ENCODE measurements at places on chromosomes 6 and 20. TPM values are rescaled to one million over a fixed set of nuclear protein-coding genes. Genes with fewer than 3 reads are reported as not detected.

NCOA7 gene
- 26.0 TPM for total RNA-seq

SNAI1 gene
- total RNA-seq, result 9.1 TPM

TINAG gene
- not detected for total RNA-seq

VSTM2L gene
- 17.7 TPM for total RNA-seq

SLC52A3 gene
- 0.09 TPM for total RNA-seq

GMPR gene
- 2.0 TPM for total RNA-seq

DNA sequence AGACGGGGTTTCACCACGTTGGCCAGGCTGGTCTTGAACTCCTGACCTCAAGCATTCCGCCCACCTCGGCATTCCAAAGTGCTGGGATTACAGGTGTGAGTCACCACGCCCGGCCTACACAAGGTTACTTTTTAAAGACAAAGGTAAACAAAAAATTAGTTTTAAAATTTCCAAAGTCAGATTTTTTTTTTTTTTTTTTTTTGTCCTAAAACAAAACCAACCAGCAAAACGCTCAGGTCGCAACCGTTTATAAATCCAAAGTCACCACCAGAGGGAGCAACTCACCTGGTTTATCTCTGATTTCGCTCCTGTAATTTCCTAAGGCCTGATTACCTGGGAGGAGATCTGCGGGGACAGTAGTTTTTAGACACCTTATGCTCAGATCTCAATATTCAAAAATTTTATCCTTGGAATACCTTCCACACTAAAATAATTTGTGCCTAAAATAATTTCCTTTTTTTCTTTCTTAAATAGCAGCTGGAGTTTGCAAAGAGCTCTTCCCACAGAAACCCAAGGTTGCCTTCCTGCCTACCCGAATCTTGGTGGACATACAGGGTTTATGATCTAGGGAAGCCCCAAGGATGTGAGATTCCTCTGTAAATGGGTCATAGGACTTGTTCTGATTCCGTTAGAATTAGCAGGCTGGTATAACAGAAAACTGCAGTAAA, 19.8 kb upstream of the TREM1 start:
- peak; percentile 10 for DNase-seq

DNA sequence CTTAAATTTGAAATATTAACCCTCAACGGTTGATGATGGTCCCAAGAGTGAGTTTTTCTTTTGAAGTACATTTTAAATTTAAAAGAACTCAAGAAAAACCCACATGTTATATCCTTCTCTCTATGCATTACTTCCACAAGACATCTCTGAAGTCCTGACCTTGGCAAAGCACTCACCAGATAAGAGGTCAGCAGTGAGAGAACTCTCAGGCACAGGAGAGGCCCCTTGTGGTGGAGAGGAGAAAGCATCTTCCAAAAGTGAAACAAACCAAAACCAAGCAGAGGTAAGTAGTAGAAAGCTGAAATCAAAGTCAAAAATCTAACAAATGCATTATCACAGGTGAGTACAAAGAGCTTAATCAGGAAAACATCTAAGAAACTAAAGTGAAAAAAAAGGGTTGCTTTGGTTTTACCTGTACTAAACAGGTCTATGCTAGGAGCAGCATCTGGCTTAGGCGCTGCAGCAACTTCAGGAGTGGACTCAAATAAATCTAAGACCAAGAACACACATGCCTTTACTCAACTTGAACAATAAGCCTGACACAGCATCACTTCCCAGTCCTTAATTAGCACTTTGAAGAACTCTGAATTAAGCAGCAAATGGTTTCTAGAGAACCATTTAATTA, 80.5 kb downstream of the PRSS35 start:
- no peak for DNase-seq

- DNase-seq, result peak; percentile 8
Observed at GRCh38 chr6:68559716-68560115, 75.4 kb upstream of the ADGRB3 start.

- DNase-seq, result no peak
Observed at GRCh38 chr6:16089232-16090062, 39.4 kb upstream of the MYLIP start.

DNA sequence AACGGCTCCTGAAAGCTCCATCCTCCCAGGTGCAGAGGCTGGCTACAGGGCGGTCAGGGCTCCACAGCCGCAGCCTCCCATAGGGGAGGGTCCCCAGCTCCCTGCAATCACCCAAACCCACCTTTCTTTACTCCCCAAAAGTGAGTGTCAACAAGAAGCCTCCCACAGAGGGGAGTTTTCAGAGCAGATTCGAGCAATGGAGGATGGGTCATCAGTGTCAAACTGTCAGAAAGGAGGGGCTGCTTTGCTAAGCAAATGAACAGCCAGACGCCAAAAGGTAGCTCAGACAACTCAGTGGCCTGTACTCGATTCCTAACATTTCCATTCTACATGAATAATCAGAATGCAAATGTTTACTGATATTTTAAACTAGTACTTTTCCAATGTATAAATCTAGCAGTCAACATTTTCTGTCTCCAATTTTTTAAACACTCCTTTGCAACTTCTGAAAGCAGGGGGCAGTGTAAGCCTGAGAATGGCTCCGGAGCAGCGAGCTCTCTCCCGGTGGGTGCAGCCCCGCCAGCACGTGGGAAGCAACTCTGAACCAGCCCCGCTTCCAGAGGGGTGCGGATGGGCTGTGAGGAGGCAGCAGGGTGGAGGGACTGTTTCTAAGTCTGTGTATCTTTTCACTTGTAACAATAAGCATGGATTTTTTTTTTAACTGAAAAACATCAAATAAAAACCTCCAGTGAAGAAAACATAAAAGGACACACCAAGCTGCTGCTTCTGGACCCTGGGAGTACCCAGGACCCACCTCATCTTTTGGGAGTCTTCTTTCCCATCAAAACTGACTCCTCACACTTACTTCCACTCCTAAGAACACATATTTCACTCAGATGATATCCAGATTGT, 54.9 kb downstream of the TAF4 start:
- DNase-seq, result peak; percentile 23

GRCh38 chr20:50848846-50849673, 54.2 kb downstream of the BCAS4 start:
- DNase-seq, result no peak

DNA sequence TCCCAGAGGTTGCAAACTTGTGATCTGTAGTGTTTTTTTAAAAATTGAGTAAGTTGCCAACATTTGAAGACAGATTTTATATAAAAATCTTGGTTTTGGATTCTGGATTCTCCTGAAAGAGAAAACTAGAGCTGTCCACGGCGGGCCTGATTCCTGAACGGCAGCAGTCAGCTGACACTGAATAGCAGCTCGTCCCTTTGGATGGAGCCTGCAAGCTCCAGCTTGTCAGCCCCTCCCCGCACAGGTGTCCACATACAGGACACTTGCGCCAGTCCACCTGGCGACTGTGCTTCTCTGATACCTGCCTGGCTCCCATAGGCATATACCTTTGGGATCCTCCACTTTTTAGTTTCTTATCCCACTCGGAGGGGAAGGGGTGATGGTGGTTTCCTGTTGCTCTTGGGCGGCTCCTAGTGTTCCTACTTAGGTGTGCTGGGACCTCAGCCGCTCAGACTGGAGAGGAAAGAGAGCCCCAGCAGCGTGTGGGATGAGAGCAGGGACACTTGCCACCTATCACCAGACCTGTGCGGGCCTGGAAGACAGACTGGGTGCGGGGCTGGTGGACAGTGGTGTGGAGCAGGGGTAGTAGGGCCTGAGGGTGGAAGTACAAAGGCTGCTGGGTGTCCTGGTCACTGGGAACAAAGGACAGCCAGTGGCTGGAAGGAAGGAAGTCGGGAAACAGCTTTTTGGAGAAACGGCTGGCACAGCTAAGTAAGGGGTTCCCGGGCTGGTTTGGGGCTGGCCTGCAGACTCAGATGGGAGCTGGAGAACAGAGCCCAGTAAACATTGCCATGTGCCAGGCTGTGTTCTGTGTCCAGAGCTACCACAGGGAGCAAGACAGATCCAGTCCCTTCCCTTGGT, 18.3 kb downstream of the GHRH start:
- DNase-seq, result no peak

- no peak for DNase-seq
Observed at GRCh38 chr20:19099596-19100545, 112.6 kb upstream of the SLC24A3 start.

- DNase-seq, result no peak
Observed at GRCh38 chr20:42639140-42639539, 550.6 kb downstream of the PTPRT start.

GRCh38 chr6:81939766-81940165, 187.3 kb upstream of the TENT5A start:
- DNase-seq, result peak; percentile 22

GRCh38 chr6:4687989-4688947, 87.9 kb upstream of the CDYL start:
- peak; percentile 72 for DNase-seq

All from astrocyte (in vitro differentiated cells and primary cell).